ENCODE measurements at places on chromosomes 12 and 14.
A peak's percentile ranks its signal among the peaks of the same experiment; 100 is the strongest.

GRCh38 chr12:22034709-22035506 lies 11.1 kb upstream of the CMAS start:
- no peak for DNase-seq

DNA sequence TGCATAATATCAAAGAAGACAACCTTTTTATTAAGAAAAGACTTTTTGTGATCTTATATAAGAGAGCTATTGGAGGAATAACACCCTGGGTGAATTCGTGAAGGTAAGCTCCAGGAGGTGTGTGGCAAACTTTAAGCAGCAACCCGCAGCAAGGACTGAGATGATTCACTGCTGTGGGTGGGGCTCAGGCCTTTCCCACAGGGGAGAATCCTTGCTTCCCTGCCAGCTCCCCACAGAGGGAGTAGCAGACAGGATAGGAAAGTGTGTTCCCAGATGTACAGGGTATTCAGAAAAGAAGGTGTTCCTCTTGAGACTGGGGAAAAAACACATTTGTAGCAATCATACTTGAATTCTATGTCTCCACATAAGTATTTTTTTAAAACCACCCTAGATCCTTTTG lies 9.2 kb downstream of the NDUFA12 start:
- no peak for DNase-seq

GRCh38 chr12:61758661-61759060 lies 501.5 kb upstream of the USP15 start:
- DNase-seq = no peak

DNA sequence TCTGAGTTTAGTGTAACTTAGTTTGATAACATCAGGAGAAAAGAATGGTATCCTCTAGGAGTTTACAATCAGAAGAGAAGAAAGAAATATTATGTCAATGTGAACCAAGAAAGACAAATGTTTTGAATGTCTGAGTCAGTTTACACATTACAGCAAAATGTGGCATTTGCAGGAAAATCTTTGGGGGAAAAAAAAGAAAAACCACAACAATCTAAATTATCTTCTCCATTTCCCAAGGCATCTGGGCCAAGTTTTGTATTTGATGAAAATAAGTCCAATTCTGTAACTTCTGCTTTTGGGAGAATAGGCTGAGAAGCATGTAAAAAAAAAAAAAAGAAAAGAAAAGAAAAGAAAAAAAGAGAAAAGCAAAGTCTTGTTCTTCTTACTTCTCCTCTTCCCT lies 58.8 kb upstream of the FLRT2 start:
- DNase-seq = no peak

GRCh38 chr12:104858611-104859543 lies 99.2 kb downstream of the SLC41A2 start:
- DNase-seq = no peak

GRCh38 chr14:65972891-65973290 lies 513.3 kb upstream of the CCDC196 start:
- no peak for DNase-seq

DNA sequence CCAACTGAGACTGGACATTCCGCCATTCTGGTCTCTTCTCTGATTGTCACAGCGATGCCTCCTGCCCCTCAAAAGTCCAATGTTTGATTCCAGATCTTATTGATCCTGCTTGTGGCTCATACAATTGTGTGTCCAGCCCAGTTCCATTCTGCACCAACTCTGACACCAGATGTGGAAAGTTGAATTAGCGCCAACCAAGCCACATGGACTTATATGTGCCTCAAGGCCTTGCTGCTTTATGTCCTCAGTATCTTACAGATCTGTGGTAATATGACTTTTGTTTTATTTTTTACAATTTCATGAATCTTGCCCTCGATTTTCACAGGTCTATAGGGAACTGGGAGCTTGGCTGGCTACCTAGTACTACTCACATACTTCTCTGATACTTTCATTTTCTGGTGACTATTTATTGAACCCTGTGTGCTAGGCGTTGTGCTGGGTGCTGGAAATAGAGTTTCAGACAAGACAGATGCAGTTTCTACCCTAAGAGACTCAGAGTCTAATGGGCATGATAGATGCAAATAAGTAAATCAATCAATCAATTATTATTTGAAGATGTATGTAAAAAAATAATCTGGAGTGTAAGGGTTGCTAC lies 472.0 kb downstream of the TMTC2 start:
- no peak for DNase-seq

DNA sequence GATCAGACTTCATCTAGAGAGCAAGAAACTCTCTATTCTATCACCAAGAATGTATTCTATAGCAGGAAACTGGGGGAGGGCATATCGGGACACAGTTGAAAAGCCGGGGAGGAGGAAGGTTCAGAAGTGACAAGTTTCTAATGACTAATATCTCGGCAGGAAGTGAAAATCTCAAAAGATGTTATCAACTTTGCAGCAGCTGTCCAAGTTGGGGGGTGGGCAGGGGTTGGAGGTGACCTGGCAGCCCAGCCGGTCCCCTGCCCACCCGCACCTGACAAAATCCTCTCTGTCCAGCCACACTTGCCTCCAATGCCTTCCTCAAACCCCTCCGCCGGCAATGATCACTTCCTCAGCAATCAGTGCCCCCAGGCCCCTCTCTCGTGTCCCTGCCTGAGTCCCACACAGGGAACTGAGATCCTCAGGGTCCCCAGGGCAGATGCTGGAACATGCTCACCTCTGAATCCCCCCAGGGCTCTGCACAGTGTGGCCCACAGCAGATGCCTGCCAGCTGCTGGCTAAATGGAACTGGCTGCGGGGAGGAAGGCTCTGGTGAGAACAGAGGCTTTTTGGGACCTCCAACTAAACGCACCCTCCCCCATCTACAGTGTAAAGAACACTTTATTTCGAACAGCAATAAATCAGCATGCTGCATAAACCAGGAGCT lies 43.9 kb downstream of the CCDC88C start:
- DNase-seq = no peak

DNA sequence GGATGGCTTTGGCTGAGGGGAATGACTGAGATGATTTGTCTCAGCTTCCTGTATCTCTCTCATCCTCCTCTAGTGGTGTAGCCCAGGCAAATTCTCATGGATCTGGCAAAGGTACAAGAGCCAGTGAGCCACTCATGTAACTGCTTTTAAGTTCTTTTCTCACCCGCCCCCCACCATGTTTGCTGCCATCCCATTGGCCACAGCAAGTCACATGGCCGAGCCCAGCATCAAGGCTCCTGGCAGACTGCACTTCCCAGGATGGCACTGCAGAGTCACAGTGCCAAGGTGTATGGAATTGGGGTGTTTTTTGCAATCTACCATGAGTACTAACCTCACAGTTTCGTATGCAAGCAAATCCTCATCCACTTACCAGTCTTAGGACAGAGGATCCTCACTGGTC lies 50.9 kb downstream of the CHST11 start:
- DNase-seq = no peak

DNA sequence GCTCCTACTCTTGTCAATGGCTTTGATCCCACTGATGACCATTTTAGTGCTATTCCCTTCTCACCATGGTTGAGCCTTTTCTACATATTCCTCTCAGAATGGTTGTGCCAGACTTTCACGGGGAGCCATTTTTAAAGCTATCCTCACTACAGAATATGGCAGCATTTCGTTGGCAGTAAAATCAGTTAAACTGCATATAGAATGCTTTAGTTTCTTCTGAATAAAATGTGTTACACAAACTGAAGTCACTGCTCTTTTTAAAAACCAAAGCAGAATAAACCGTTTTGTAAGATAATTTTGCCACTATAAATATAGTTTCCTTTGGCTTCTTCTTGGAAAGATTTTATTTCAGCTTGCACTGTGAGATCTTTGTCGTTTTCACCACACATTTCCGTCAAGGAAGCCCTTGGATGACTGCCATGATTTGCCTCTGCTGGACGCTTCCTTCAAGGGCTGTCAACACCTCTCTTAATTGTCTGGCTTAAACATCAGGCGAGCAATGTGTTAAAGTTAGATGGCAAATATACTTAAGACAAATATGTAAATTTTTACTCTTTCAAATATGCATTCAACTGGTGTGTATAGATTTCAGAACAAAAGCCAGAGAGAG lies 624.2 kb downstream of the DIO2 start:
- DNase-seq = no peak

DNA sequence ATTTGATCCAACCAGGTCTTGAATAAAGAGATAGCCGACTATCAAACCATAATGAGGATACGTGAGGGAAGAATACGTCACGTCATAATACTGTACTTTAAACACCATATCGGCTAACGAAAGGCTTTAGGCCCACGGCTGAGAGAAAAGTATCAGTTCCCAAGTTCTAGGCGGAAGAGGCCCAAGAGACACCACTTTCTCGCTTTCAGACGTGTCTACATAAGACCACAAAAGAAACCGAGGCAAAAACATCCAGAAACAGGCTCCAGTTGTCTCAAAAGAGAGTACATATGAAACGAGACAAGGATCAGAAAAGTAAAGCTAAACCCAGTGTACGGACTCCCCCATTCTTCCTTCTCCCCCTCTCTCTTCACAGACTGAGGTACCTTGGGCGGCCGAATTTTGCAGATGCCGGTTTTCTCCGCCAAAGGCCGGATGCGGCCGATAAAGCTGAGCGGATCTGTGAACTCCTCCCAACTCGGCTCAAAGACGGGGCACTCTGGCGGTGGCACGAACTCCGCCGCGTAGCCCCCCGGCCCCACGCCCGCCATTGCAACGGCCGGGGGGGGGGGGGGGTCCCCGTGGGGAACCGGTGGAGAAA lies 479 bp downstream of the KDM5A start:
- peak; percentile 69 for DNase-seq

DNA sequence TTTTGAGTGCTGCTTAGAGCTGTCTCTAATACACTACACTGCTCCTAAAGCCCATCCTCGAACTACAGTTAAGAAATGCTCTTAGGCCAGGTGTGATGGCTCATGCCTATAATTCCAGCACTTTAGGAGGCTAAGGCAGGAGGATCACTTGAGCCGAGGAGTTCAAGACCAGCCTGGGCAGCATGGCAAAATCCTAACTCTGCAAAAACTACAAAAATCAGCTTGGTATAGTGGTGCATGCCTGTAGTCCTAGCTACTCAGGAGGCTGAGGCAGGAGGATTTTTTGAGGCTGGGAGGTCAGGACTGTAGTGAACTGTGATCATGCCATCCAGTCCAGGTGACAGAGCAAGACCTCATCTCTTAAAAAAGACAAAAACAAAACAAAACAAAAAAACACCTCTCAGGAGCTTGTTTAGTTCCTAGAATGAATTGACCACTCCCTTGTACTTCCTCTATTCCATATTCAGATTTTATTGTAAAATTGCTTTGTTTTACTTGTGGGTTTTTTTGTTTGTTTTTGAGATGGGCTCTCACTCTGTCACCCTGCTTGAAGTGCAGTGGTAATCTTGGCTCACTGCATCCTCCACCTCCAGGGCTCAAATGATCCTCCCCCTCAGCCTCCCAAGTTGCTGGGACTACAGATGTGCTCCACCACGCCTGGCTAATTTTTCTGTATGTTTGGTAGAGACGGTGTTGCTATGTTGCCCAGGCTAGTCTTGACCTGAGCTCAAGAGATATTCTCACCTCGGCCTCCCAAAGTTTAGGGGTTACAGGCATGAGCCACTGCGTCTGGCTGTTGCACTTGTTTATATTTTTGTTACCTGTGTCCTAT lies 13.6 kb downstream of the MDM2 start:
- no peak for DNase-seq

GRCh38 chr12:78248321-78248720 lies 417.6 kb downstream of the NAV3 start:
- no peak for DNase-seq

- no peak for DNase-seq
Observed at GRCh38 chr14:87492561-87492960, 500.4 kb downstream of the GALC start.

GRCh38 chr14:102930753-102931579 lies 8.5 kb downstream of the AMN start:
- DNase-seq = peak; percentile 70

DNA sequence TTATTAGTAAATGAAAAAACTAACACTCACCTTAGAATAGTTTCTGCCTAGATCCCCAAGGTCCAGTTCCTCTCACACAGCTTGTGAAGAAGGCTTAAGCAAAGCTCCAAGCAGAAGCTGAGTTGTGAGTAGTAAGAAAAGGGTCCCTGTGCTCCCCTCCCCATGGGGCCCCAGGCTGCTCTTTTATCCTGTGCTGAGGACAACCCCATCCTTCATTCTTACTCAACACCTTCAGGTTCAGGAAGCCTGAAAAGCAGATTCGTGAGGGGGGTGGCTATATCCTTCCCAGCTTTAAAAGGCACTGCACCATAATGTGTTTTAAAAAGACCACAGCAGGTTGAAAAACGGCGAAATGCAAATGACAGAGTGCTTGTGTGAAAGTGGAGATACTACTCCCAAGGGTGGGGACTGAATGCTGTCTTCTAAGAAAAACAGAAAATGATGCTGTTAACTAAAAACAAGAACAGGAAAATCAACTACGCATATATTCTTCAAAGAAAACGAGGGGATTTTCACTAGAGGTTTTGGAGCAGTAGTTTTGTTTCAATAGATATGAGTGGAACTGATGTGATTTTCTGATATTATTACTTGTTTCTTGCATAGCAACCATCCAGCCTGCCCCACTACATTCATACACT lies 182.7 kb downstream of the KTN1 start:
- DNase-seq = no peak

DNA sequence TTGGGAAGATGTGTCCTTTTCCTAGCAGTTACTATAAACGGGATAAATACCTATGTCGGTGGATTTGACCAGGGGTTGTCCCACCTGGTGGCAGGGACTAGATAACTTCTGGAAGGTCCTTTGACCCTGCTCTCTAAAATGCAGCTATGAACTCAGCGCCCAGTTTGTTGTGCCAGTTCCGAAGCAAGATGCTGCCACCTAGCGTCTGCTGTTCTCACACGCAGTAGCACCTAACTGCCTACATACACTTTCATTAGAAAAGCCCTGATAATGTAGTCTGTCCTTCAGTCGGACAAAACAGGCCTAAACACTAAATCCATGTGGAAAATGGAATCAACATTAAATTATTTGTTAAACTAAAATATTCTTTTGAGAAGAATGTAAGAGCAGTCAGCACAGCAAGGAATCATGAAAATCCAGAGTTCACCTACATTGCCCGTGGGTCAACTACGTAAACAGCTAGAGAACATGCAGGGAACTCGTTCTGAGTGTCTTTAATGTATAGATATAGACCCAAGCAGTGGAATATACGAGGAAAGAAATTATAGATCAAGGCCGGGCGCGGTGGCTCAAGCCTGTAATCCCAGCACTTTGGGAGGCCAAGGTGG lies 51.1 kb upstream of the CRACR2A start:
- DNase-seq = peak; percentile 89

DNA sequence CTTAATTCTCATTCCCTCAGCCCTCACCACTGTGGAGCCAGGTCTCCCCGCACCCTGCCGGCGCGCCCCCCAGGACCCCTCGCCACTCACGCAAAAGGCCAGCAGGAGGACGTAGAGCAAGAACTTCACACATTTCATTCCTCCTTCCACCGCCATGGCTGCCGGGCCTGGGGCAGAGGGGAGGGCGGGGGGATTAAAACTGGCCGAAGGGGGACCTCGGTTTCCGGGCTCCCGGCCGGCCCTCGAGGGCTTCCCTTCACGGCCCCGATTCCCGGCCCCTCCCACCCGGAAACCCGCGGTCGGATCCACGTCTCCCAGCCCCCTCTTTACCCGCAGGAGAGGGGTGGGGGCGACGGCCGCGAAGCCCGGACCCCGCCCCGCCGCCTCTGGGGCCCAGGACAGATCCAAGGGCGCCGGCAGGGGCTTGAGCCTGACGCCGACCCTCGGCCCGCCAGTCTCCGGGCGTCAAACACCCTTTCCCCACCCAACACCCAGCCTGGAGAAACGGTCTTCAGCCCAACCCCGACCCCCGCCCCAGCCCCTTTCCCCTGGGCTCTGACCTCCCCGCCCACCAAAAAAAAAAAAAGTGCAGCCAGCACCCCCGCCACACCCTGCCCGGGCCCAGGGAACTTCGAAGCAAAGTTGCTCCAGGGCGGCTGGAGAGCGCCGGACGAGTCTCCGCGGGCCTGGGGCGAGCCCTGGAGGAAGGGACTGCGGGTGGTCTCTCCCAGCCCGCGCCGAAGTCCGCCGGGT lies 447 bp downstream of the CD63 start:
- DNase-seq = peak; percentile 46
